Upper lobe of right lung (tissue), 1 donor: ENCODE measurements at places on chromosomes 5 and 9. TPM values are rescaled to one million over a fixed set of nuclear protein-coding genes. Genes with fewer than 3 reads are reported as not detected.

- no peak for DNase-seq
These were observed 29.0 kb upstream of the CDKN2B start for GRCh38 chr9:22037954-22038690.

DNA sequence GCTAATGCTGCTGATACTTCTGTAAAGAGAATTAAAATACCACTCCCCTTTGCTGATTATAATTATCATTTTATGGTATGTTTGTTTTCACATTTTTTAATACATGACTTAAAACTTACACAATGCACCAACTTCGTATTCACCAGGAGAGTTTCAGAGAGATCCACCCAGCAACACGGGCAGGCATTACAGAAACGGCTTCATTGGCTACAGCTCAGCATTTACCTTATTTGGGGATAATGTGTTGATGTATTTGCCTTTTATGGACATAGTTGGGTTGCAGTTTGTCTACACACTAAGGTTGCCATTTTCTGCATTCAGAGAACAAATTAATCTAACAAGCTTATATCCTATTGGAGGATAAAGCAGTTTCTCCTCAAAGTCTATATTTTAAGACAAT is 423.6 kb downstream of the PRDM9 start:
- no peak for DNase-seq

DNA sequence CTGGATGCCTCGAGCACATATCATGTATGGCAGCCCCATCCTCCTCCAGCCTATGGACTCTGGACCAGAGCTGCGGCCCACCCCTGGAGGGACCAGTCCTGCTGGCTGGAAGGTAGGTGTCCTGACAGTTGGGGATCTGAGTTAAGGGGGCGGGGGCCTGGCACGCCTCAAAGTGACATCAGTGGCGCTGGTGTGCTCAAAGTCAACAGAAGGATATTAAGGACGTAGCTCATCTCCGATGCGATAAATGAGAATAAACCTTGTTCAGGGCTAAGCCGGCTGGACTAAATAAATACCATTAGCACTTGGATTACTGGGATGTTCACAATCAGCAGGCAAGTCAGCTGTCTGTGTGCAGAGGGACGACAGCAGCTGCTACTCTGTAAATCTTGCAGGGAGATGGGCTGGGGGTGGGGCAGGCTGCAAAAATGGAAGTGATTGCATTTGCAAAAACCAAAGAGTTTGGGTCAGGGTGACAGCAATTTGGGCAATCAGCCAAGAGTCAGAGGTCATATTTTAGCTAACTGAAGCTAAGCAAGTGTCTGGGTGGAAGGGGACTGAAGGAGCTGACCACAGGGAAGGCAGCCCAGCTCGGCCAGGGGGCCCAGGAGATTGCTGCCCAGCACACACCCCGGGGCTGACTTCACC is 80.0 kb upstream of the LRRTM2 start:
- no peak for DNase-seq

DNA sequence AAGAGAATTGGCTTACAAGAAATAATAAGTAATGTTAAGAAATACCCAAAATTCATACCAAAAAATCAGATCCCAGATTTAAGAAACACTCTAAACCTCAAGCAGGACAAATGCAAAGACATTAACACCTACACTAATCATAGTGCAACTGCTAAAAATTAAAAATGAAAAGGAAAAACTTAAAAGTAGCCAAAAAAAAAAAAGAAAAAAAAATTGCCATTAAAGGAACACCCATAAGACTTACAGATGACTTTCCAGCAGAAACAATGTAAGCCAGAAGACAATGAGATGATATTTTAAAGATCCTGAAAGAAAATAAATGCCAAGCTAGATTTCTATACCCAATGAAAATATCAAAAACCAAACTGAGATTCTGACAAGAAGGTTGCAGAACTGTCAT is 101.5 kb downstream of the DENND1A start:
- DNase-seq: no peak

DNA sequence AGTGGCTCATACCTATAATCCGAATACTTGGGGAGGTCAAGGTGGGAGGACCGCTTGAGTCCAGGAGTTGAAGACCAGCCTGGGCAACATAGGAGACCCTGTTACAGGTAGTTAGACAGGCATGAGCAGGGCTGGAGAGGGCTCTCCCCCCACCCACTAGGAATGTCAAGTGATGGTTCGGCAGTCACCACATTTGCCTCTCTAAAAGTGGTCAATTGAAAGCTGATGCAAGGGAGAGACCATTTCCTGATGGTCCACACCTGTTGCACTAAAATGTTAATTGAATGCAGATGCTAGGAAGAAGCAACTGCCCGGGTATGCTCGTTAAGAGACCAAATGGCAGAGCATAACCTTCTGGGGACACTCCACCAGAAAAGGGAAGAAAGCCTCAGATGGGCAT is 82.7 kb downstream of the SFXN1 start:
- no peak for DNase-seq

GRCh38 chr9:86909388-86909787 is 37.9 kb downstream of the GAS1 start:
- DNase-seq: no peak

- no peak for DNase-seq
These were observed 3.2 kb upstream of the AKNA start for GRCh38 chr9:114390952-114391351.

GRCh38 chr5:103561685-103562452 is 720 bp downstream of the NUDT12 start:
- DNase-seq: no peak

ENHO gene
- total RNA-seq: 0.61 TPM

CTSV gene
- 0.43 TPM for total RNA-seq

SPINK6 gene
- total RNA-seq: not detected

KDM3B gene
- 60.6 TPM for total RNA-seq
